ENCODE measurements at places on chromosomes 5 and 9.

- DNase-seq, result no peak
These were observed 483.9 kb downstream of the KDM4C start for GRCh38 chr9:7241694-7242093.

DNA sequence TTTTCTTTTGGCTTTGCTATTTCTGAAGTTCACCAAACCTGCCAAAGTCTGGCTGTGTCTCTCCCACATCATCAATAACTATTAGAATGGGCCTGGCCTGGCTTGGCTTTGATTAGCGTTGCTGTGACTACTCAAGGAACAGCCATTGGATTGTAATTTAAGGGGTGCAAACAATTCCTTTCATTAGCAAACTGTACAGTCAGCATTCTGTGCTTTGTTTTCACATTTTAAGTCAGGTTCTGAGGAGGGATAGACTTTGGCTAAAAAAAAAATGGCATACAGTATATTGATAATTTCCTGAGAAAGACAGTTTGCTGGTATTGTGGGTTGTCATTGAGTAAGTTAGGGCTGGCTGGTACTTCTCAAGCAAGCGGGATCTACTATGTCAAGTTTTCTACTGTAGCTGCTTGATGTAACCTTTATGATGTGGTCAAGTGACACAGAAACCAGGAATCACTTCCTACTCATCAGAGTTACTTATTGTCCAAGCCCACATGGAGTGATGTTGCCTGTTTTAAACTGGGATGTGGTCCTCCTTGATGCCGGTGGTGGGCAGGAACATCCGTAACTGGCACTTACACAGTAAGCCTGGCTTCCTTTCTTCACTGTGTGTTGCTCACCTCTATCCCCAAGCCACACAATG, 161.4 kb downstream of the CD180 start:
- DNase-seq, result no peak

DNA sequence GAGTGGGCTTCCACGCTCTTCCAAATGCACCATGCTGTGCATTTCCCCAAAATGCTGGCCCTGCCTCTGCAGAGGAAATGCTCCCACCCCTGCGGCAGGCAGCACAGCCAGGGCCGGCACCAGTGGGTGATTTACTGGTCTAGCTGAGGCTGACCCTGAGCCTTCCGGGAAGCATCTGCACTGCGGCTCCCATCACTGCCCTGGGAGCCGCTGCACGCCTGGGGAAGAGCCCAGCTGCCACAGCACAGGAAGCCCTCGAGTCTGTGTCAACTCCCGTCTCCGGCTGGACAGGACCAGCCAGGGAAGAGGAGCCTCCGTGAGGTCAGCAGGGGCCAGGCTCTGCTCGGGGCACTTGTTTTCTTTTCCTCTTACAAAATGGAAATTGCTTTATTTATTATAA, 25.1 kb upstream of the EEIG1 start:
- DNase-seq, result no peak

DNA sequence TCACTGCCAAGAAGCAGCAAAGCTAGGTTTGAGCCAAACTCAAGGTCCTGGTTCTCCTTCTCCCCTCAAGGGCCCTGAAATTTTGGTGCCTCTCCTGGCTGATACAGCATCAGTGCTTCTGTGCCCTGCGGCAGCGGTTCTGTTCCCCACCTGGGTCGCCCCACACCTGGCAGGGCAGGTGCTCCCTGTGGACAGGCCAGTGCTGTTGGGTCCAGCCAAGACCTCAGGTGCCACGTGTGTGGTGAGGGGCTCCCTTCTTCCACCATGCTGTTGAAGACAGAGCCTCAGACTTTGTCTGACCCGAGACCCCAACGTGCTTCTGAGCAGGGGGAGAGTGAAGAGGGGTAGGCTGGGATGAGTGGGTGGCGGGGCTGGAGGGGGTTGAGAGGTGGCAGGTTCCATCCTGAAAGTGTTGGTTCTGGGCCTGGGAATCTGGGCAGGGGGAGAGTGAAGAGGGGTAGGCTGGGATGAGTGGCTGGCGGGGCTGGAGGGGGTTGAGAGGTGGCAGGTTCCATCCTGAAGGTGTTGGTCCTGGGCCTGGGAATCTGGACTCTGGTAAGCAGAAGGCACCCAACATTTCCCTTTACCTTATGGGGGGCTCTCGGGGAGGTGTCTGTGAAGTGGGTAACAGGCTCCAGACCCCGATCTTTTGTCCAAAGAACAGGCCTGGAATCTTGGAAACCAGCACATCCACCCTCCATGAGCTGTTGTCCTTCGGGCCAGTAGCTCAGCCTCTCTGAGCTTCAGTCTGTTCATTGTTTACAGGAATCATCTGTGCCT, 2.3 kb downstream of the PLEKHG4B start:
- no peak for DNase-seq

DNA sequence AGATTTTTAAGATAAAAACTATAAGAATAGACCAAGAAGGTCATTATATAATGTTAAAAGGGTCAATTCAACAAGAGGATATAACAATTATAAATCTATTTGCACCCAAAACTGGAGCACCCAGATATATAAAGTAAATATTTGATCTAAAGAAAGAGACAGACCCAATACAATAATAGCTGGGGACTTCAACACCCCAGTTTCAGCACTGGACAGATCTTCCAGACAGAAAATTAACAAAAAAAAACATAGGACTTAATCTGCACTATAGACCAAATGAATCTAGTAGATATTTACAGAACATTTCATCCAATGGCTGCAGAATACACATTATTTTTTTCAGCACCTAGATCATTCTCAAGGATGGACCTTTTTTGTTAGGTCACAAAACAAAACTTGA, 331.9 kb downstream of the SPOCK1 start:
- no peak for DNase-seq

GRCh38 chr9:7130266-7130820, 372.6 kb downstream of the KDM4C start:
- DNase-seq, result no peak

GRCh38 chr9:127927201-127927987, 3.2 kb downstream of the PIP5KL1 start:
- DNase-seq, result no peak
